Stimulated activated CD4-positive, alpha-beta T cell treated with anti-CD3 and anti-CD28 coated beads, Interleukin-2, amount 100 ng/mL, for 48 hours (primary cell): ENCODE measurements at places on chromosomes 4 and X.

DNA sequence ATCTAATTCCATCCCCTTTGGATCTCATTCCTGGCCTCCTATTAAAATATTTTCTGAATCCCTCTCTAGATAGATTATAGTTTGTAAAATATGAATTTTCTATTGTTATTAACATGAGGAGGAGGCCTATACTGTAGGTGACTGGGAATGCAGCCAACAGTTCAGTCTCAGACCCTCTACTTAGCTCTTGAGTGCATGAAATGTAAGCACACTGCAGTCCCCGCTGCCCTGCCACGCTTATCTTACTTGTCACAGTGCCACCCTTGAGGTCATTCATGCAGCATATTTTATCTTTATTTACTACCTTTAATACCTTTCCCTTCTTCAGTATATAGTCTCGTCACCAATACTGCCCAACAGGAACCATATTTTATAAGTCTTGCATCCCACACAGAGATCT lies 151.0 kb downstream of the CAMK2D start:
- DNase-seq, result no peak

DNA sequence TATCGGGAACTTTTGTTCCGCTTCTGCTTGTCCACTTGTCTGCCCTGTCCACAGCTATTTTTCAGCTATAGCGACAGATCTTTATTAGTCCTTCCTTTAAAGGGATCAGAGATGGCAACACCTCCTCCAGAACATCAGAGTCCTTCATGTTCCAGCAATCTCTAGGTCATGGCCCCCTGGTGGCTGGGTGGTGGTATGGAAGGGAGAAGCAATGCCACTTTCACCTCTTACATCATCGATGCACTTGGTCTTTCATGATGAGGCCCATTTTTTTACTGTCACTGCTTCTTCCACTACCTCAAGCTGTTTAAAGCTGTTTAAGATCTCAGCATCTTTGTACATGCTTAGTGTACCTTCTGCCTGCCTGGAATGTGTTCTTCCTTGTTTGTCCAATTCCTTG lies 106.7 kb downstream of the ARHGAP6 start:
- peak; percentile 40 for DNase-seq

DNA sequence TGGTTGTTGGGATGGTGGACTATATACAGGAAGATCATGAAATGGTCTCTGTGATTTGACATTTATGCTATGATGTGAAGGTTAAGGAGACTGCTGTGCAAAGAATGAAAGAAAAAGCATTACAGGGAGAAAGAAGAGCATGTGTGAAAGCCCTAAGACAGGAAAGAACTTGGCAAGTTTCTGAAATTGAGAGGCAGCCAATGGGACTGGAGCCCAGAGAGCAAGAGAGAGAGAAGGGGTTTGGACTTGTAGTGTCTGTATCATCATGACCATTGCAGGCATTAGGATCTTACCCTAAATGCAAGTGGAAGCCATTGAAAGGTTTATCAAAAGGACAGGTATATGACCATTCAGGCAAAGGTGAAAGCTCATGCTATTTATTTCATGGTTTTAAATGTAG lies 147.1 kb downstream of the NAA11 start:
- no peak for DNase-seq

- DNase-seq, result no peak
Measured at GRCh38 chr4:159070742-159071141, 32.1 kb upstream of the RAPGEF2 start.

DNA sequence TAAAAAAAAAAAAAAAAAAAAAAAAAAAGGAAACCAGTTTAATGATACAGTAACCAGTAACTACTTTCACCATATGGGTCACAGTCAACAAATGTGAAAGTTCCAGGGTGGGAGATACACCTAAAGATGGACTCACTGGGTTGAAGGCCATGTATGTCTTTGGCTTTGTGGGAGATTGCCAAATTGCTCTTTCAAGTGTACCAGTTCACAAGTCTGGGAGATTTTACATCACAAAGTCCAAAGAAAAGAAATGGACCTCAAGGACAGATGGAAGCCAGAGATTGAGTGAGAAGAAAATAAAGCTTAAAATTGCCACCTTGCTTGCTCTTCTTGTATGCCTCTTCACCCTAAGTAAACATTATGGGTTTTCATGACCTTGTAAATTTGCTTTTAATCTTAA lies 65.3 kb downstream of the NHS start:
- no peak for DNase-seq

DNA sequence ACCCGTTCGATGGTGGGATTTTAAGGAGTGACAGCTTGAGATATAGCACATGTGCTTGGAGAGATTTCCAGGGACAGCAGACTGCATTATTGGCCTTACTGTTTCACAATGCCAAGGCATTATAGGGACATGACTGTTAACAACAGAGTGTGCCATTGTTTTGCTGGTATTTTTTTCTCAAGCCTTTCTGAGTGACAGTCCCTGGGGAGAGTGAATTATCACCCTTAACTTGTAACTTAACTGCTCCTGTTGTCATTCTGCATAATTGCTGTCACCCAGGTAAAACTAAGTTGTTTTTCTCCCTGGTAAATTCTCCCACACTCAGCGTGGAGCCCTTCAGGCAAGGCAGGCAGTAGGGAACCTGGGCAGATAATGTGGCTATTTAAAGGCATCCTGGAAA lies 989.2 kb upstream of the LCORL start:
- no peak for DNase-seq

GRCh38 chrX:71870208-71871098 lies 40.2 kb upstream of the NHSL2 start:
- DNase-seq, result no peak

DNA sequence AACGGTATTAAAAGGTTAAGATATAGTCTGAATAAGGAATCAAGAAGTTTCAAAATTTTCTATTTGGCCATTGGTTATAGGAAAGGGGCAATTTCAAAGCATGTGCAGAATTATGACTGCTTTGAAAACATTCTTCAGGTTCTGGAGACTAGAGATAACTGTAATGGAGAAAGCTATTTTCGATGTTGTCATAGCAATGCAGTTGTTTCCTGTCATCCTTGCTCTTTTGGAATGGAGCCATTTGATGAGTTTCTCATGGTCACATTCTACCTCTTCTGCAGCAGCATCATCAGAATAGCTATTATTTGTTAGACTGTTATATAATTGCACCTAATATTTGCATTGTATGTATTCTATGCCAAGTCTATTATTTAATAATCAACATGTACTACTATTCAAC lies 368.2 kb upstream of the NR3C2 start:
- DNase-seq, result no peak

GRCh38 chr4:88567591-88567990 lies 24.7 kb upstream of the HERC3 start:
- DNase-seq, result no peak

DNA sequence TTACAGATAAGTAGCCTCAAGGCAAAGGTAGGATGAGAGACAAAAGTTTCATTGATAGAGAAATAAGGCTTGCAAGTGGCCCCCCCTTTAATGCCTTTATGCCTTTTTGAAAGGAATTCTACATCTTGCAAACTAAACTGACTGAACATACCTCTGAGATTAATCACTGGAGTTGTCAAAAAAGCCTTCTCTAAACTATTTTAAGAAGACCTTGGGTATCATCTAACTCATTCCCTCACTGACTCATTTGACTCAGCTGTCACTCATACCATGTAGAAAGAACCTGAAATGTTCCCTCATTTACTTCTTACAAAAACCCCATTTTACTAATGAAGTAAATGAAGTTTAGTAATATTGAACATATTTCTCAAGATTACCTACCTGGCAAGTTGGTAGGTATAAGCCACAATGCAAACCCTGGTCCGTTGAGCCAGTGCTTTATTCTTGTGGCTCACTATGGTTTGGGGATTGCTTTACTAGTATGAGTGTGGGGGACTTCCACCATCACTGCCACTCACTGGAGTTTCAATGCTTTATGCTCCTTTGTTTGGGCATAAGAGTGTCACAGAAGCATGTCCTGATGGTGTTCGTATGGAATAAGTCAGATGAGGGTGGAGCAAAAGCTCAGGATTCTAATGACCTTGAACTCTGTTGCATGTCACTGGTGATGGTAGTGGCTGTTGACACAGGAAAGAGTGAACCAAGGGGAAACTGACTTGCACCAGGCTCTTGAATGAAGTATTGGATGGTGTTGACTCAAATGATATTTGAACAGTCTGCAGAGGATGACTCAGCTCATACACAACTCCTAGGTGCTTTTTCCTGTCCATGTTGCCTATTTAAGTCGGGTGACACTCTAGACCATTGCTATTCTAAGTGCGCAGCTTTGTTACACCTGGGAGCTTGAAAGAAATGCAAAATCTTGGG lies 305.5 kb upstream of the EMCN start:
- peak; percentile 1 for DNase-seq

- no peak for DNase-seq
Measured at GRCh38 chrX:24149351-24150050, at the start of gene ZFX. Gene ZFX, plus strand, starts transcription at chrX:24149729. Its CDS starts 23,014 bp downstream, at chrX:24172743.
